ENCODE measurements at places on chromosomes 1 and 21. TPM values are rescaled to one million over a fixed set of nuclear protein-coding genes. Genes with fewer than 3 reads are reported as not detected.

The LCE1C gene
- total RNA-seq: not detected

The SPRR5 gene
- total RNA-seq: not detected

The FCAMR gene
- not detected for total RNA-seq

The TCEA3 gene
- total RNA-seq: 0.70 TPM

The HNRNPR gene
- 79.4 TPM for total RNA-seq

The UTP11 gene
- total RNA-seq: 53.7 TPM

The SLAMF6 gene
- not detected for total RNA-seq

The CDCA8 gene
- 12.0 TPM for total RNA-seq

The FUCA1 gene
- 20.5 TPM for total RNA-seq

The AQP10 gene
- total RNA-seq: not detected

The SLC25A34 gene
- 0.53 TPM for total RNA-seq

The CNR2 gene
- not detected for total RNA-seq

The SERINC2 gene
- 38.4 TPM for total RNA-seq

The PROX1 gene
- 2.5 TPM for total RNA-seq

The CHIA gene
- total RNA-seq: not detected

The SPRR2G gene
- not detected for total RNA-seq

The GNAI3 gene
- total RNA-seq: 11.4 TPM

The NEK2 gene
- 2.9 TPM for total RNA-seq

The TCP10L gene
- total RNA-seq: not detected

The PROK1 gene
- total RNA-seq: not detected

The SLC44A5 gene
- 1.7 TPM for total RNA-seq

The SYTL1 gene
- 1.8 TPM for total RNA-seq

The SAMD13 gene
- 1.5 TPM for total RNA-seq

The ALG14 gene
- total RNA-seq: 0.73 TPM

The C1QTNF12 gene
- total RNA-seq: 0.76 TPM

The NMNAT2 gene
- 0.23 TPM for total RNA-seq

The SPRR1B gene
- total RNA-seq: not detected

The CRYAA gene
- not detected for total RNA-seq

The RAB7B gene
- 0.63 TPM for total RNA-seq

The RSPO1 gene
- not detected for total RNA-seq

The TATDN3 gene
- 9.4 TPM for total RNA-seq

The HPCAL4 gene
- not detected for total RNA-seq

The HCRTR1 gene
- 0.58 TPM for total RNA-seq
